ENCODE measurements at places on chromosomes 5 and 9. TPM values are rescaled to one million over a fixed set of nuclear protein-coding genes. Genes with fewer than 3 reads are reported as not detected.

GRCh38 chr5:172713809-172714490, 57.0 kb downstream of the DUSP1 start:
- DNase-seq = no peak

GRCh38 chr9:98603821-98604383, 104.8 kb downstream of the GABBR2 start:
- DNase-seq = no peak

DNA sequence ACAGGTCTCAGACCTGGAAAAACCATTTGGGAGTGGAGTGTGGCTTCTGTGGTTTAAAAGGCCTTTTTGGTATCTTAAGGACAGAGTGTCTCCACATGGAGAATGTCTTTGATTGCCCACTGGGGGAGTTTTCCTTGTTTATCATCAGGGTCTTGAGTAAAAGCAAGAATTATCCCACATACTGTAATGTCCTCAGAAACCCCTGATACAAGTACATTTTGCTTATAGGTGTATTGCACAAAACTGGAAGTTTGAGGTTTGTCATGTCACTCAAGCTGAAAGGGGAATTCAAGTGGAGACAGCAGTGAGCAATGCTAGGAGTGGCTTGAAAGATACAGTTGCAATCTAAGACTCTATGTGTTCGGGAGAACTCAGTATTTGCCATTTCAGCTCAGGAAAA, 62.7 kb upstream of the GRAMD2B start:
- DNase-seq = no peak

- no peak for DNase-seq
Observed at GRCh38 chr5:180602481-180603075, 11.3 kb upstream of the SCGB3A1 start.

DNA sequence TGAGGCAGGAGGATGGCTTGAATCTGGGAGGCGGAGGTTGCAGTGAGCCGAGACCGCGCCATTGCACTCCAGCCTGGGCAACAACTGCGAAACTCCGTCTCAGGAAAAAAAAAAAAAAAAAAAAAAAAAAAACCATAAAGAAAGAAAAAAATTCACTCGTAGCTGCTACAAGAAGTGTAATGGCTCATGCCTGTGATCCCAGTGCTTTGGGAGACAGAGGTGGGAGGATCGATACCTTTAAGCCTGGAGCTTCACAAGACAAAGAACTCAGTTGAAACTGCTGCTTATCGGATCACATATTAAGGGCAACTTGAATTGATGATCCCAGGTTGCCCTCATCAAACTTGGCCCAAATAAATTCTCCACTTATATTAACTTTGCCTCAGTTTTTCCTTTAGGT, 1.0 kb upstream of the ZCCHC7 start:
- DNase-seq = no peak

DNA sequence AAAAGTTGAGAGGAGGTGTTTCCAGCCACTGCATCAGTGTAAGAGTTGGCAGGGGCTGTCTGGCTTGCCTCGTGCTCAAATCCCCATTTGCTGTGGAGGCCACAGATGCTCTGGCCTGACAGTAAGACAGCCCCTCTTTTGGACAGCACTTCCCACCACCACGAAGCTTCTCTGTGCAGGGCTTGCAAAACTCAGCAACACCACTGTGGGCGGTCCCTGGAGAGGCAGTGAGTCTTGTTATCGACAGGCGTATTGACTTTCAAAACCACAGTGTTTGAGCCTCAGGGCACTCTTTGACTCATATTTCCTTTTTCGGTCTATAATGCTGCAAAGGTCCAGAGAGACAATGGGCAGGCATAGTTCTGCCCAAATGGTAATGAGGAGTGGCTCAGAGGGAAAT, 539.5 kb downstream of the EBF1 start:
- DNase-seq = no peak

DNA sequence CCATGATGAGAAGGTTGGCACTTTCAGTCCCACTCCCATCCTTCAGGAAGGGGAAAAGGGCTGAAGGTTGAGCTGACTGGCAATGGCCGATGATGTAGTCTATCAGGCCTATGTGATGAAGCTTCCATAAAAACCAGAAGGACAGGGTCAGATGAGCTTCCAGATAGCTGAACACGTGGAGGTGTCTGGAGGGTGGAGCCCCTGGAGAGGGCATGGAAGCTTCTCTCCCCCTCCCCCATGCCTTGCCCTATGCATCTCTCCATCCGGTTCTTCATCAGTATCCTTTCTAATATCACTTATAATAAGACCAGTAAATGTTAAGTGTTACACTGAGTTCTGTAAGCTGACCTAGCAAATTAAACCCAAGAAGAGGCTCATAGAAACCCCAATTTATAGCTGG, 32.6 kb upstream of the SMU1 start:
- no peak for DNase-seq

GRCh38 chr5:116922532-116922931, 347.9 kb upstream of the SEMA6A start:
- no peak for DNase-seq

DNA sequence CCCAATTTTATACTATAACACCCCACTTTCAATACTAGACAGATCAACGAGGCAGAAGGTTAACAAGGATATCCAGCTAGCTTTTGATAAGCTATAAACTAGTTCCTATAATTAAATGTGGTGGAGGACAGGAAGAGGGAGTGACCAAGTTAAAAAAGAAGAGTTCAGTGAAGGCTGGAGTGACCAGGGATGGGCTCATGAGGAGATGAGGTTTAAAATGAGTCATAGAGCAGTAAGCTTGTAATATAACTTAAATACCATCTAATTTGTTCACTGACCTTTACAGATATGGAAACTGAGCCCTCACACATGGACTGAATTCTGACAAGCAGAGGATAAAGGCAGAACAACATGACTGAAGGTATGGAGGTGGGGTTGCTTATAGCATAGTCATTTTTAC, 284.5 kb downstream of the SPATA31D1 start:
- DNase-seq = no peak

- peak; percentile 5 for DNase-seq
Observed at GRCh38 chr5:111364992-111365391, 140.8 kb downstream of the CAMK4 start.

DNA sequence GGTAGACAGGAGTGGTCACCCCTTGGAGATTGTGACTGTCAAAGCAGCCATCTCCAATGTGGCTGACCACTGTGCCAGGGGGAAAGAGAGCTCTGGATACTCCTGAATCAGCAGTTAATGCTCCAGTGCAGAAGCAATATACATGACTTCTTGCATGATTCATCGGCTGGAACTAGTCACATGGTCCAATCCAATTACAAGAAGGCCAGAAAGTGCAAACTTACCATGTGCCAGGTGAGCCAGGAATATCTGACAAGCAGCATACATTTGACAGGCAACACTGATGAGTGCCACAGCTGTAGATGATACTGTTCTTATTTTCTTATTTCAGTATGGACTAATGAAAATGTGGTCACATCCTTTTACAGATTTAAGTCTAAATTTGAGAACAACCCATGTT, 440.0 kb upstream of the MPDZ start:
- no peak for DNase-seq

- no peak for DNase-seq
Observed at GRCh38 chr5:72618708-72619107, 111.5 kb upstream of the ZNF366 start.

DNA sequence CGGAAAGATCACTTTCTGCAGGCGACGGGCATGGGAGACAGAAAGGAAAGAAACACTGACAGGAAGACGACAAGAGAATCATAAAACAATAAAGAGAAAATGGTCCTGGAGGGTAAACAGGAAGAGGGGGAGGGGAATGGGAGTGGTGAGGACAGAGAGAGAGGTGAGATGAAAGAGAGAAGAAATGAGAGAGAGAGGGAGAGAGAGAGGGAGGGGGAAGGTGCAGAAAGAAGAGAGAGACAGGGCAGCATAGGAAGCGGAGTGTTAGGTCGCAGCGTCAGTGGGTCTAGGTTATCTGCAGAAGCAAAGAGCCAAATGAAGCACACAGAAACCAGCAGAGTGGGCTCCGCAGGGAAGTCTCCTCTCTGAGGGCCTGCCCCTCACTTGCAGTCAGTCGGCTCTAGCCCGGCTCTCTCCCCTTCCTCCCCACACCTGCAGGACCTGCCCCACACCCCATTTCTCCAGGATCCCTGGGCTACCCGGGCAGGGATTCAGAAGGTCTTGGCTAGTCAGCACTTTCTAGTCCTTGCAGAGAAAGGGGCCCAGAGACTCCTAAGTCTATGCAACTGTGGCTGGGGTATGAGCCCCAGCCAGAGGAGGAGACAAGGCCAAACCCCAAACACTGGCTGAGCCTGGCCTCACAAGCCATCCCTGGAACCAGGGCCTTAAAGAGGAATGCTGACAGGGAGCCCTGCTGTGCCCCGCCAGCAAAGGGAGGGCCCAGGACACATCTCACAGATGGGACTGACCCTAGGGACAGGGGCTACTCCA, 29.7 kb upstream of the MEIKIN start:
- DNase-seq = no peak

DNA sequence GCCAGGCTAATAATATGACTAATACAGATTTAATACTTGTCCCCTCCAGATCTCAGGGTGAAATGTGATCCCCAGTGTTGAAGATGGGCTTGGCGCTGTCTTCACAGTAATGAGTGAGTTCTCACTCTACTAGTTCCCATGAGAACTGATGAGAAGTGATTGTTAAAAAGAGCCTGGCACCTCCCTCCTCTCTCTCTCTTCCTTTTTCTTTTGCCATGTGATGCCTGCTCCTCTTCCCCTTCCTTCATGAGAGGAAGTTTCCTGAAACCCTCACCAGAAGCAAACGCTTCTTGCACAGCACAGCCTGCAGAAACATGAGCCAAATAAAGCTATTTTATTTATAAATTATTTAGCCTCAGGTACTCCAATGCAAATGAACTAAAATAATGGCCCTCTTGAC, 55.2 kb downstream of the GLDC start:
- no peak for DNase-seq

DNA sequence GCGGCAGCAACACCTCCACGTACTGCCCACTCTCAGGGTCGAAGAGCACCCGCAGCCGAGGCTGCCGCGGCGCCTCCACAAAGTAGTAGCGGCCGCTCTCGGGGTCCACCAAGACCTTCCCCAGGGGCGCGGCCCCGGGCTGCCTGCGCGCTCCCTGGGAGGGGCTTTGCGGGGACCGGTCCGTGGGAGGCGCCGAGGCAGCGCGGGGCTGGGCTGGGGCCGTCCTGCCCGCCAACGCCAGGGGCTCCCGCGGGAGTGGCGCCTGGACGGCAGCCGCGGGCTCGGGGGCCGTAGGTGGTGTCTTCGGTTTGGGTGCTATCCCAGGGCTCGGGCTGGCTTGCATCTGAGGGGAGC, 2.6 kb upstream of the MZB1 start:
- DNase-seq = no peak

GRCh38 chr9:123773783-123774182, 156.1 kb downstream of the DENND1A start:
- DNase-seq = no peak

DNA sequence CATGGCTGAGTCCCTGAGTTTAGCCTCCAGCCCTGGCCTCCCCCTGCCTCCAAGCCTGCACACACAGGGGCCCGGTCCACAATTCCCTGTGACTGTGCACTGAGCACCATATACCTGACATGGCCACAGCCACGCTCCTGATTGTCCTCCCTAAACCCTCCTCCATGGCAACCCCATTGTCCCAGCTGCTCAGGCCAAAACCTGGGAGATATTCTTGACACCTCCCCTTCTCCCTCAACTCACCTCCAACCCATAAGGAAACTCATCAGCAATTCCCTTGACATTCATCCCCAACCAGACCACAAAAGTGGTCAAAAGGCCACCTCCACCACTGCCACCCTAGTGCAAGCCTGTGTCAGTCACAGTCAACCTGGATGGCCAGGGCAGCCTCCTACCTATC, 107.5 kb upstream of the MVB12B start:
- DNase-seq = no peak

DNA sequence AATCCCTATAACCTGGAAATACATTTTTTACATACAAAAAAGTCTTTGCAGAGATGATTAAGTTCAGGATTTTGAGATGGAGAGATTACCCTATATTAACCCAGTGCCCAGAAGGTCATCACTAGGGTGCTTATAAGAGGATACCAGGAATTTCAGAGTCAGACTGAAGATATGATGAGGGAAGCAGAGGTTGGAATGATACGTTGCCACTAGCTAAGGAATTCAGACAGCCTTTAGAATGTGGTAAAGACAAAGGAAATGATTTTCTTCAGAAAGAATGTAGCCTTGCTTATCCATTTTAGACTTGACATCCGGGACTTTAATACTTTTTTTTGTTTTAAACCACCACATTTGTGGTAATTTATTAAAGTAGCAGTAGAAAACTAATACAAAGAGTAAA, 2176.8 kb upstream of the C9orf72 start:
- DNase-seq = no peak

- DNase-seq = no peak
Observed at GRCh38 chr9:87602933-87603643, 105.4 kb downstream of the DAPK1 start.

- peak; percentile 51 for DNase-seq
Observed at GRCh38 chr9:69122082-69122548, 52.0 kb upstream of the TJP2 start.

DNA sequence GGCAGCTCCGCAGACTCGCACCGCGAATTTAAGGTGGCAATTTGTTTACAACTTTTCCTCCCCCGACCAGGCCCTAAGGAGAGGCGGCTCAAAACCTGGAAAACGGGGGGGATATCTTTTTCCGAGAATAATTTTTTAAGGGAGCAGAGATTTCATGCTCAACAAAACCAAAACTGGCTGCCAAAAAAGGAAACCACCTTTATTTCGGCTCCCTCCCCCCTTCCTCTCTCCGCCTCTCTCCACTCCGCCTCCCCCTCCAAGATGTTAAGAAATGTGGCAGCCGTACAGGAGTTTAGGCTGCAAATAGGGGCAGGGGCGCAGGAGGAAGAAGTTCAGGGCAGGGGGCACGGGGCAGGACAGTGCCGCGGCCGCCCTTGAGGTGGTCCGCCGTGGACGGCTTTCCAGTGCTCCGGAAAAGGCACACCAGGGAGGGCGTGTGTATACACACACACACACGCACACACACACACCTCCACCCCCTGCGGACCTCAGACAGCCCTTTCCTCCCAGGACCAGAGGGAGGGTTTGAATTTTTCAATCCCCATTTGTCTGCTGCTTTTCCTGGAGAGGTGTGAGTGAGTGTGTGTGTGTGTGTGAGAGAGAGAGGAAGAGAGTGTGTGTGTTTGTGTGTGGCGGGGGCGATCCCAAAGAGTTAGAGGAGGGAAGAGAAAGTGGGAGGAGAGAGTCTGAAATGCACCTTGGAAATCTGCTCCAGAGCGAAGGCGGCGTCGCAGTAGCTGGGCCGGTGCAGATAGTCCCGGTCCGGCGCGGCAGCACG, 9.1 kb downstream of the PTCH1 start:
- DNase-seq = no peak

- no peak for DNase-seq
Observed at GRCh38 chr9:107789001-107789700, 299.6 kb upstream of the KLF4 start.

Gene TAF11L4
- polyA plus RNA-seq = not detected

Gene SYNPO
- polyA plus RNA-seq = 106 TPM

Gene ZNF883
- 9.1 TPM for polyA plus RNA-seq

Gene CNTFR
- 90.7 TPM for polyA plus RNA-seq

Gene IL33
- polyA plus RNA-seq = 6.7 TPM

Gene ACTL7A
- not detected for polyA plus RNA-seq

Gene SLCO4C1
- polyA plus RNA-seq = 24.2 TPM

Gene RGS7BP
- 8.3 TPM for polyA plus RNA-seq

Gene SPIN1
- polyA plus RNA-seq = 196 TPM

Gene DPYSL3
- polyA plus RNA-seq = 171 TPM

Gene LCN2
- not detected for polyA plus RNA-seq

Gene TPPP
- polyA plus RNA-seq = 0.93 TPM

Gene GABRP
- polyA plus RNA-seq = 0.29 TPM

Gene SPINK6
- not detected for polyA plus RNA-seq

Gene SLC4A9
- polyA plus RNA-seq = 0.63 TPM

Gene MRPL41
- polyA plus RNA-seq = 14.2 TPM

Gene SPINK4
- polyA plus RNA-seq = not detected

Gene GCNT4
- 0.40 TPM for polyA plus RNA-seq
